Ecto neural progenitor cell (in vitro differentiated cells): ENCODE measurements at places on chromosomes 5 and 9.

DNA sequence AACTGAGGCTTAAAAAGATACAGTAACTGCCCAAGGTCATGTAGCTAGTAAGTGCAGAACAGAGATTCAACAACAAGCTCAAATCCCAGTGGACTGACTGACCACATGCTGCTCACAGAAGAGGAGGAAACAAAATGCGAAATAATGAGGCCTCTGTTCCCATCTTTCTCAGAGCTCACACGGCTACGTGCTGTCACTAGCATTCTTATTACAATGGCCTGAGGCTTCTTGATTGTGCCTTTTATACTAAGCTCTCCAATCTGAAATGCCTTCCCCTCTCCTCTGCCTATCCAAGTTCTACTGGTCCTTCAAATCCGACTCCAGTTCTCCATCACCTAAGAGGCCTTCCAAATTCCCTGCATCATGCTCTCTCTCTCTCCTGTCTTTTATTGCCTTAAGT, 26.0 kb downstream of the SGTB start:
- no peak for DNase-seq

DNA sequence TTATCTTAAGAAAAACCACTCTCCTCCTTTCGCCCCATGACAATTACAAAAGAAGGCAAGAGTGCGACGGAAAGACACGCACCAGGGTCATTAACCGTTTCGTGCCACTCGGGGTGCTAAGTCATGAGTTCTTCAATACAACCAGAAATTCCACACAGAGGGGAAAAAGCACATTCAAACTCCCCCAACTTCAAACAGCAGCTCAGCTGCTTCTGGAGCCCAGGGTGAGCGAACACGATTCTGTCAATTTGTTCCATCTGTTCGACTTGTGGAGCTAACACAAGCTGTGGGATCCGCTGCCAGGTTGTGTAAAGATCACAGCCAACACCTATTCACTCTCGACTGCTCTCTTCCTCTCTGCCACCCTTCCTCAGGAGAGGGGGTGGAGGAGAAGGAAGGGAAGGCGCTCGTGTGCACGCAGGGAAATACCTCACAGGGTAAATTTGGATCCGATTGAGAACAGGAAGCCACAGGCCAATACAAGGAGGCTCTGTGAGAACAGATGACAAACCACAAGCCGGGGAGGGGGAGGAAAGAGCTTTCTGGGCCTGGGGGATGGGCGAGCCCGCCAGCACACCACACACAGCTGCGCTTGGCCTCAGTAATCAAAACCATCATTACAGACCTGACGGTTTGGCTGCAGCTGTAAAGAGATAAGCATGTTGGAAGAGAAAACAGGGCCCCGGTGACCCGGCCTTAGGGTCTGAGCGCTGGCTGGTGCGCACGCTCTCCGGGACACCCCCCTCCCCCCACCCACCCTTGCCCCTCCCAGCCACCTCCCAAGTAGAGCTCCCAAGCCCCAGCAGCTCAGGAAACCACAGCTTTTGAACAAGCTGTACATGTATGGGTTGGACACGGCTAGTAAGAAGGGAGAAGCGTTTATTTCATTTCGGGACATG, 54.3 kb downstream of the PTCH1 start:
- DNase-seq = peak; percentile 81

- no peak for DNase-seq
Observed at GRCh38 chr9:137085920-137086530, 760 bp upstream of the MAN1B1 start.

DNA sequence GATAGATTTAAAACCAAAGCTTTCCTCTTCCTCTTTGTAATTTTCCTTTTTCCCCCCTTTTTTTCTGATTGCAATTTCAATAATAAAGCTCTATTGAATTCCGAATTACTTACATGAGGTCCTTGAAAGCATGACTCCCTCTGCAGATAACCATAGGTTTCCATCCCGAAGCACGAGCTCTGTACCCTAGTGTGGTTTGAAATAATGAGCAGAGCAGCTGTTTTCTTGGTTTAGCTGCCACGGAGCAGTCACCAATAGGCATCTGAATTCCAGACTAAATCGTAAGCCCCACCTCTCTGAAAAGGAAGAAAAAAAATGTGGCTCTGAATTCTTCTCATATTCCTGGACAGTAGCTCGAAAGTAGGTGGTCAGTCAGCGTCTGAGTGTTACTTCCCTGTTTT, 18.5 kb upstream of the GNE start:
- no peak for DNase-seq

DNA sequence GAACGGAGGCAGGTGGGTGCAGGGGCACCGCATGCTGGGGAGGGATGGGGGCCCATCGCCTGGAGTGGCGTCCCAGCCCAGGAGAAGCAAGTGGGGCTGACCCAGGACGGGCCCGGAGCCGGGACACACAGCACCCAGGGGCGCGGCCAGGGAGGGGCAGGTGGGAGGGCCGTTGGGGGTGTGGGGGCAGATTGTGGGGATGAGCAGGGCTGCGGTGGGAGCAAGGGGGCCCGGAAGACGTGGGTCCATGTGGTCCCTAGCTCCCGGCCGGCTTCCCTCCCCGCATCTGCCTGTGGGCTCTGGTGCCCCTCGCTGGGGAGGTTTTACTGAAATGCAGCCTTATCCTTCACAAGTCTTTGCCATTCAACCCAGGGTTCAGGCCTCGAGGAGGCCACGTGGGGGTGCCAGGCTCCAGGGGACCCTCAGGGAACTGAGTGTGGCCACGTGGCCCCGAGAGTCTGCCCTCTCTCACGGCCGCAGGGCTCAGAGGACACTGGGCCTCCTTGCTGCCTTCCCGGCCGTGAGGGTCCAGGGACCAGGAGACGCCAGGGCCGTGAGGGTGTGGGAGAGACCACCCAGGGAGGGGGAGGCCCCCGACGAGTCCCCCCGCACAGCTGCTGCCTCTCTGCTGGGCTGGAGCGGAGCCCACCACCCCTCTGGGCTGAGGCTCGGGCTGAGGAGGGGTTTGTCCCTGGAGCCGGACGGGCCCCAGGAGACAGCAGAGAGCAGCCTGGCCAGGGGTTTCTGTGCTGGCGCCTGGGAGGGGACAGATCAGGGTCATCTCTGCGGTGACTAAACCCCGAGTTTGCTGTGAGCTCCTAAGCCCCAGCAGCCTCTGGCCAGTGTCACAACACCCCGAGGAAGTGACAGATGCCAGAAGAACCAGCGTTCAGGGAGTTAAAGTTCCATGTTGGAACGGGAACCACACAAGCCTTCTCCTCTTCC, 35.2 kb downstream of the SLC9A3 start:
- DNase-seq = no peak

DNA sequence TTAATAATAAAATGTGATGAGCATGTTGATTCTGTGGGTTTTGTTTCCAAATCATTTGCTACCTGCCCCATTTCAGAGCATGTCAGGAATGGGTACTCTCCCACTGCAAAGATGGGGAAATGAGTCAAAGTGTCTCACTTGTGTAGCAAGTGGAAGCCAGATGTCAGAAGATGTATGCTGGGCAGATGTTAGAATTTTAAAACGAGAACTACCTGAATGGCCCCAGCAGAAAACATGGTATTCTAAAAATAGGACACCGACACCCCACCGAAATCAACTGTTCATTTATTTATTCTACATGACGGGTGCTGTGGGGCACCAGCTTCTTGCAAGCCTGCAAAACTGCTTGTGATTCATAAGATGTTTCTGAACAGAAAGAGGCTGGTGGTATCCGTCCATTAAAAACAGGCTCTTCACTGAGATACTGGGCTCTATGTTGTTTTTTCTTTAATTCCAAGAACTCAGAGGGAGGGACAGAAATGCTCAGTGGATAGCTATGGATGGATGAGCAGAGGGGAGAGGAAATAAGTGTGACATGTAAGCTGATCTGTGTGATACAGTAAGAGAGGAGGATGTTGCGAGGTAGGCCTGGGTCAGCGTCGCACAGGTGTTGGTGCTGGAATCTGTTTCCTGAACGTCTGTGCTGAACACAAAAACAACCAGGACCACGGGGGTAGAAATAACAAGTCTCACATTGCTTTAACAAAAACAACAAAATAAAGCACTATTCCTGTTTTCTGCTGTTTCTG, 157.2 kb downstream of the EFNA5 start:
- DNase-seq = no peak

GRCh38 chr9:33498387-33498786, 24.7 kb upstream of the NOL6 start:
- no peak for DNase-seq

- no peak for DNase-seq
Observed at GRCh38 chr9:7790022-7790818, 9.4 kb downstream of the DMAC1 start.

- DNase-seq = no peak
Observed at GRCh38 chr5:111511831-111512374, 432 bp downstream of the STARD4 start.

- DNase-seq = no peak
Observed at GRCh38 chr9:130337784-130338380, 72.3 kb downstream of the HMCN2 start.

- DNase-seq = no peak
Observed at GRCh38 chr9:38018958-38019602, 49.9 kb downstream of the SHB start.

- DNase-seq = no peak
Observed at GRCh38 chr5:34412736-34413135, 243.4 kb upstream of the RAI14 start.

DNA sequence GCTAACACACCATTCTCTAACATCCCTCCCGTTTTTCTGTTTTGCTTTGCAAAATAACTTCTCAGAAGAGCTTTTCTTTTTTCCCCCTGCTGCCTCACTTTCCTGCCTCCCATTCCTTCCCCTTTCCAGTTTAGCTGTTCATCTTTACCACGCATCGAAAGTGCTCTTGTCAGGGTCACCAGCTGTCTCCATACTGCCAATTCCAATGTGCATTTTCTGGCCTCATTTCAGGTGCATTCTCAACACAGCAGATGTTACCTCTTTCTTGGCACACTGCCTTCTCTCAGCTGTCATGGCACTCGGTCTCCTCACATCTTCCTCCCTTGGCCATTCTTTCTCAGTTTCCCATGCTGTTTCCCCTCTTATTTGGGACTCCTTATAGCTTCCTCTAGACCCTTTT, 9.5 kb downstream of the ARSK start:
- DNase-seq = no peak

DNA sequence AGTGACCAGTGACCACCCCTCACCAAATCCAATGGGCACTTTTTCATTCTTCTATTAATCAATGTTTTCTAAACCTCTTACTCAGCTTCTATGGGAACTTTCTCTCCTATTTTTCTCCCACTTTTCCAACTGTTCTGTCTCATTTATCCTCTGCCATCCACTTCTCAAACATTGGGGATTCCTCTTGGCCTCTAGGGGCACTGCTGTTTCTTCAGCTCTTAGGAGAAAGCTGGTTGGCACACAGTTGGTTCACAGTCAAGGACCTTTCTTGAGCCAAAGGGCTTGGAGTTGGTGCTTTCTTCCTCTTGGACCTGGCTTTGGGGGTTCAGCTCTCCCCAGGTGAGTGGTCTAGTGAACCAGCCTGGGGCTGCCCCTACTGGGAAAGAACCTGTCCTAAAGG, 112.2 kb upstream of the LHFPL2 start:
- DNase-seq = no peak

DNA sequence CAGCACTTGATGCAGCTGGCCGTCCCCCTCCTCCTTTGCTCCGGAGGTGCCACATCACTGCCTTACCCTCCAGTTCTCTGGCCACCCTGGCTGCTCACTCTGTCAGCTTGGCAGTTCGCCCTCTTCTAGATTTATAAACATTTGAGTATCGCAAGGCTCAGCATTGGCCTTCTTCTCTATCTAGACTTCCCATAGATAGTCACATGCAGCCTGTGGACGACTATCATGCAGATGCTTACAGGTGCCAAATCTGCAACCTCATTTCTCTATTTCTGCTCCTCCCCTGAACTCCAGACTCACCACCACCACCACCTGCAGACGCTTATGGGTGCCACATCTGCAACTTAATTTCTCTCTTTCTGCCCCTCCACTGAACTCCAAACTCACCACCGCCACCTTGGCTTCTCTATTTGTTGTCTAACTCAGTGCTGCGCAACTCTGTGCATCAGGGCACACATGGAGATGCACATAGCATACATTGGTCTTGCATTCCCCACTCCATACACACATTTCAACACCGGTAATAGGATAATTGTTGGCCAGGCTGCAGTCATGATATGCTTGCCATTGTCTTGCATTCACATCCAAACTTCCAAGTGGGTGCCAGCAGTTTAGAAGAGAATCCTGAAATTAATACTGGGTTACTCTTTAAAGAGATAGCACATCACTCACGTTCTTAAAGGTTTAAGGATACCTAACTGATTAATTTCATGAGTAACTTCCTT, 1.9 kb upstream of the DAP start:
- DNase-seq = no peak

DNA sequence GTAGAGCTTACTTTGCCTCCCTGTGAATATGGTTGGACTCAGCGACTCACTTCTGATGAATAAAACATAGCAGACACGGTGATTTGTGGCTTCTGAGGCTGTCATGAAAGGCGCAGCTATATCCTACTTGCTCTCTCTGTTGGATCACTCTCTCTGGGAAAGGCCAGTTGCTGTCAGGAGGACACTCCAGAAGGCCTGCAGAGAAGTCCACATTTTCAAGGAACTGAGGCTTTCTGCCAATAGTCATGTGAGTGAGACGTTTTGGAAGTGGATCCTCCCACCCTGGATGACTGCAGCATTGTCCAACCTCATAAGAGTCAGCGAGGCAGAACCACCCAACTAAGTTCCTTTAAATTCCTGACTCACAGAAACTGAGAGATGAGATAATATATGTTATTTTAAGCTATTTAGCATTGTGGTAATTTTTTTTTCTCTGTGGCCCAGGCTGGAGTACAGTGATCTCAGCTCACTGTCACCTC, 156.0 kb upstream of the MAST4 start:
- no peak for DNase-seq

- no peak for DNase-seq
Observed at GRCh38 chr5:155461304-155461703, 447.7 kb downstream of the KIF4B start.

- no peak for DNase-seq
Observed at GRCh38 chr5:143564417-143564816, 160.9 kb upstream of the NR3C1 start.

GRCh38 chr5:26662806-26663360, 375.5 kb downstream of the CDH9 start:
- DNase-seq = no peak

DNA sequence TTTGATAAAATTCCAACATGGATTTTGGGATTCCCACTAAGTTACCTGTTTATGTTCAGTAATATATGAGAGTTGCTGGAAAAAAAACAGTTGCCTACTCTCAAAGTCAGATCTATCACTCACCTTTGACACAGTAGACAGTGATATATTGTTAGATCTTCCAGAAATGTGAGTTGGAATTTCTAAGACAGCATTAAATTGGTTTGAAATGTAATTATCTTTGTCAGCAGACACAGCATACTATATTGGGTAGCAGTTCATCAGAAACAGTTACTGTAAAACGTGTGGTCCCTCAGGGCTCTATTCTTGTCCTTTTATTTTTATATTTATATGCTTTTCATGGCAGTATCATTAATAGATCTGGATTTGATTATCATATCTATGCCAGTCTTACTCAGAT, 433.6 kb upstream of the ARRDC3 start:
- no peak for DNase-seq

DNA sequence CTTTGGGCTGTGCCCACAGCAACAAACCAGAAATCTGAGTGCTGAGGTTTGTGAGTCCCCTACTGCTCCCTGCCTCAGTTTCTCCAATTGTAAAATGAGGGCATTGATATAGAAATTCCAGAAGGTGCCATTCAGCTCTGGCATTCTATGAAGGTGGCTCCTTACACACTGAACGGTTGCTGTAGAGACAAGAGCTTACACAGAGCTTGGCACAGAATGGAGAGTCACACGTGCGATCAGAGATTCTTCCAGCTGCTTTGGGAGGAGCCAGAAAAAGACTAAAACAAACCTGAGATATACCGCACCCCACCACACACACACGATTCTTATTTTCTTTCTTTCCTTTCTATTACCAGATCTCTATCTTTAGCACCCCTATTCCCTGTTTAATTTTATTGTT, 122.7 kb downstream of the SLIT3 start:
- DNase-seq = no peak
